ENCODE measurements at places on chromosomes 4 and X.

GRCh38 chrX:9318213-9318612 is 146.6 kb upstream of the TBL1X start:
- no peak for DNase-seq

GRCh38 chr4:109044431-109044830 is 258.0 kb downstream of the COL25A1 start:
- no peak for DNase-seq

- no peak for DNase-seq
These were observed 171.8 kb upstream of the FAM9B start for GRCh38 chrX:9205599-9206223.

DNA sequence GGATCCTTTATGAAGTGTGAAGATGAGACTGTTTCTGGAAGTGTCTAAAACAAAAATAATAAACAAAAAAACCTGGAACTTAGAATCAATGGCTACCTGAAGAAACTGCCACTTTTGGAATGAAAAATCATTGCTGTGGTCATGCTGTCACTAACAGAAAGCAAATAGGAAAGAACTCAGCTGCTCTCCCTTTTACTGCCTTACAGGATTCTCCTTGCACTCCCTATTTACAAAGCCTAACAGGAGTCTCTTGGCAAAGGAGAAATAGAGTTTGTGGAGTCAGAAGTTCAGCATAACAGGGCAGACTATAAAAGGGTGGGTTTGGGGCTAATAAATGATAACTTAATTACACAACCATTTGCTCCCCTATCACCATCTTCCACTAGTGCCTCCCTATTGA is 19.0 kb upstream of the GK2 start:
- DNase-seq = no peak

All from fibroblast of pulmonary artery (primary cell).